ENCODE measurements at places on chromosomes 6 and 20.

DNA sequence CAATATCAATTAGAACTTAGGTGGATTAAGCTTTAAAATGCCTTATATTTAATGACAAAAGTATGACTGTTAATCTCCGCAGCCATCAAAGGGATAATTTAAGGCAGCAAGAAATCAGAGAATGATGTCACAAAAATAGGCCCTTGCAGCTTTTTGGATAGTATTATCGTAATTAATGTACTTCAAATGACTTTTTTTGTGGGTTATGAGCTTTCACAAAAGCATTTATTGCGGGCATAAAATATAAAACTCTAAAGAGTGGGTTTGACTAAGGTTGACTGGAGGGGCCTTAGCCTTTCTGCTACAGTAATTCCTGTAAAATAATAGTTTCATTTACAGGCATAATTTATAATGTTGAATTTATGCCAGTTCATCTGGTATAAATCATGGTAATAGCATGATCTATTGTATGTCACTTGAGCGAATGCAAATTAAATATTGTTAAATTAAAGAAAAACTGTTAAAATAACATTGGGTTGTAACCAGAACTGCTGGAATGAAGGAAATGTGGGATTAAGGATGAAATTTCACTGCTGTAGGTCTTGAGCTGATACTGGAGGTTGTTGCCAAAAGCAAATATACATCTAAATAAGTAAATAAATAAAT lies 78.5 kb upstream of the ZFP64 start:
- DNase-seq = no peak

DNA sequence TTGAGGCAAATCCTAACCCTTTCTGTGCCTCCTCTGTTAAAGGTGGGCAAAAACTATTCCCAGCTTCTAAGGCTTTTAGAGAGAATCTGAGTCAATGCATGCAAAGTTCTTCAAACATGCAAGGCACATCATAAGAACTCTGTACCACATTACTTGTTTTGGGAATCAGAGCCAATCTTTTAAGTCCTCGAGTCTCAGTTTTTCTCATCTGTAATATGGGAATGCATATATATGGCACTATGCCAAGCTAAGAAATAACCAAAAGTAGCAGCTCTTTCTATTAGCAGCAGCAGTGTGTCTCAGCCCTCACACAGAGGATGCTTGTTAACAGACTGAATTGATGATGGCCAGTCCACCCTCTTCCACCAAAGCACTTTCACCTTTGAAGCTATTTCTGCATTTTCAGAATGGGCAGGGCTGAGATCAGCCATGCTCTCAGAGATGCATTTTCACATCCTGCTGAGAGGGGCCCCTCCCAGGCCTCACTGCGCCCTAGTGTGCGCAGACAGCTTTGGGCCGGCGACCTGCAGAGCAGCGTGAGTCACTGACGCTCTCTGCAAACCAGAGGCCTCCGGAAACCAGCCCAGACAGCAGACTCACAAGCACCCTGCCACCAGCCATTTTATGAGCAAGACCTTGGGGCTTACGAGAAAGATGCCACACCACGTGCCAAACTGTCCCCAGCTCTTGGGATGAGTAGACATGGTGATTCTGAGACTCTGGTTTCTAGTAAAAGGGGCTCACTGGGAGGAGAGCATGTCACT lies 138.0 kb downstream of the NFATC2 start:
- DNase-seq = no peak

DNA sequence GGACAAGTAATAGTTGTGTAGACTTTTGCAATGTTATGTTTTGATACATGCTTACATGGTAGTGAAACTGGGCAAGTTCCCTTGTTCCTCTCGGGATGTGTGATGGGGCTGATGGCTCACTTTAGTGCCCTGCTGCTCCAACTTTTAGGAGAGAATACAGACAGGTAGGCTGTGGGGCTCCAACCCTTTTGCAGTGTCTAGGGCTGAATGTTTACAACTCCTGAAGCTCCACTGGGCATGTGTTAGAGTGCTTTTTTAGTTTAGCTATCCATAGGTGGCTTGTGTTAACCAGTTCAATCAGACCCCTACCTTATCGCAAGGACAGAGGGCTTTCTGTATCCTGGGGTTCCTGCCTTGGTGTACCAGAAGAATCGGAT lies 33.8 kb downstream of the SERPINB6 start:
- DNase-seq = no peak

DNA sequence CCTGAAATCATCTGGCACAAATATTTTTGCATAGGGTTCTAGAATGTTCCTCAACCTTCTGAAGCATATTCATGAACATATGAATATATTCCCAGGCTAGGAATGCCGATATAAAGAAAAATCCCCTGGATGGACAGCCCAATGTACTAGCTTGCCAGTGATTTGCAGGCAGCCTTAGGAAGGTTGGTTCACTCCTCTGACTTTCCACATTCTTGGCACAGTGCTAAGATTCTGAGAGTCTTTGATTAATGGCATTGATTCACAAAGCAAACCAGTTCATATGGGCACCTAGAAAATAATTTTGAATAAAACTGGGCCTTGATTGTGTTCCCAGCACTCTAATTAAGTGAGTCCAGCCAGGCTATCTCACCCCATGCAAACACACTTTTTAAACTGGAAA lies 56.9 kb upstream of the ENPP4 start:
- no peak for DNase-seq

DNA sequence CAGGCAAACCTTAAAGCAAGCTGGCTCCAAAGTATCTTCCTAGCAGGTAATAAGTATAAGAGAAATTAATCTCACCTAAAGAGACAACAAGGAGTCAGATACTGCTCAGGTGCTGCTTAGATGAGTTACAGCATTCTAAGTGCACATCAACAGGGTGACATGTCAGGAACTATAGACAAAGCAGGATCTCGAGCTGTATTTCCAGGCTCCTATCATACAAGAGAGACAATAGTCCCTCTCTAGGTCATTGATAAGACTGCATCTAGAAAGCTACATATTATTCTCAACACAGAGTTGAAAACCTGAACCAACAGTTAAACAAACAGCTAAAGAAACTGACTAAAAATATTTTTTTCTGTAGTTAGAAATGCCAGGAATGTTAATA lies 3.9 kb downstream of the PTPRK start:
- DNase-seq = peak; percentile 18

- no peak for DNase-seq
These were observed 232.3 kb upstream of the FKBP1C start for GRCh38 chr6:62978920-62979319.

- no peak for DNase-seq
These were observed 65.2 kb downstream of the EDN1 start for GRCh38 chr6:12355354-12355753.

- peak; percentile 77 for DNase-seq
These were observed 12.8 kb downstream of the PLG start for GRCh38 chr6:160714731-160715316.

Measured in AG20443 (cell line).